ENCODE measurements at places on chromosomes 7 and 10.

DNA sequence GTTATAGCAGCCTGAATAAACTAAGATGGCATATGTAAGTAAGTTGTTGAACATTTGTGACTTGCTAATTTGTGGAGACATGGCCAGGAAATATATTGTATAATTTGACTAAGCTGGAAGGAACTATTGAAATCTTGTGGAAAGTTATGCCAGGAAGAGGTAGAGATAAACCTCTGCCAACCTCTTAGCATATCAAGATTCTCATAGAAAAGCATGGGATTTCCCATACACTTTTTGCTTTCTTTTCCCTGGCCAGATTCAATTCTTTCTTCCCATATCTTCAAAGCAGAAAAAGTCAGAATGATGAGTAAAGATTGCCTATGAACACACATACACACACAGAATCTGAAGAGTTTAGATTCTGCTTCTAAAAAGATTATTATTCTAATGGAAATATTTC lies 216.2 kb downstream of the SEMA3D start:
- DNase-seq: no peak

DNA sequence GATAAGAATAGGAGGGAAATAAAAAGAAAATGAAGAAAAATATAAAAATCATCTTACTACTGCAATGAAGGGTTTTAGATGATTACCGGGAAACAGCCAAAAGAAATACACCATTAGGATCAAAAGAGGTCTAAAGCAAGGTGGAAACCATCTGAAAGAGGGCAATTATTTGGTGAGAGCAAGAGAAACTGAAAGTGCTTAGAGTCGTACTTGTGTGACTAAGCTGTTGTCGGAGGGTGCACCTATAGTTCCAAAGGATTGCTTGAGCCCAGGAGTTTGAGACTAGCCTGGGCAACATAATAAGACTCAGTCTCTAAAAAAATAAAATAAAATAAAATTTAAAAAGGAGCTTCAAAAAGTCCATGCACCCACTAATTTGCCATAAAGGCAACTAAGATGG lies 169.5 kb downstream of the DKK1 start:
- DNase-seq: no peak

- no peak for DNase-seq
These were observed 5.5 kb downstream of the PRKAR2B start for GRCh38 chr7:107049971-107050532.

DNA sequence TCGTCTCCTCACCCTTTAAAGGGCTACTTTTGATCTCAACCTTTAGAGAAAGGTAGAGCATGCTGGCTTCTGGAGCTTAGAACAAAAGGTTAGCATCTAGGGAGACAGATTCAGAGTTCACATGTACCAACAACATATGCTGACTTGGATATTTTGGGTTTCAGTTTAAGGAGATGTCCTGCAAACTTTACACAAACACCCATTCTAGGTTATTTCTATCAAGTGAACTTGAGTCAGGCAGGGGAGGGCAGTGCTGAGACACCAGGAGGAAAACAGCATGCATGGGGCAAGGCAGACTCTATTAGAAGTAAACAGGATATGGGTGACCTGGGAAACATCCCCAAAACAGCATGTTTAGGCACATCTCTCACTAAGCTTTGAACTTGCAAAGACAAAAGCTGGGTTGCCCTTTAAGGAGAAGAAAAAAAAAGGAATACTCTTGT lies 43.8 kb downstream of the ARL4A start:
- DNase-seq: no peak

DNA sequence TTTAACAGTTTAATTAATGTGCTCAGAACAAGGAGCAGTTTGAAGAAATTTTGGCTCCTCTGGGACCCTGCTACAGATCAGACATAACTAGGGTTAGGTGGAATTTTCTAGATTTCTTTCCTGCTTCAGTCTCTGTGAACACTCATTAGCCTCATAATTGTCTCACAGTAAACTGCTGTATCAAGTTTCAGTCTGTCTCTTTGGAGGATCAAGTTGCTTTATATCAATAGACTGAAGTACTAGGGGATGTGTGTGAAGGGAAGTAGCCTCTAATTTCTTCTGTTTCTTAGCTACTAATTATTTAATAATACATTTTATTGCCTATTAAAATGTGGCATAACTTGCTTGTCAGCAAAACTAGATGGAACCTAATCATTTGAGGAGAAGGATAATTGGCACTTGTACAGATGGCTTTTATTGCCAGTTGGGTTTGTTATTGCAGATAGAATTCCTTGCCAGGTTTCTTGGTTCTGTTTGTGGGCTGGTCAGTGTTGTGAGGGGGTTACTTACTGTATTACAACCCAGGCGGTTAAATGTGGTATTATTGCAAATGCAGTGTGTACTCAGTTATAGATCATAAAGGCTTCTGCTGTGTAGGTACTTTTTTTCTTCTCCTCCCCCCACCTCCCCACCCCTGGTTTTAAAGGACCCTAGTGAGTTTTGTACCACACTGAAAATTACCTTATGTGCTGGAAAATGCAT lies 758.0 kb downstream of the AUTS2 start:
- DNase-seq: no peak

DNA sequence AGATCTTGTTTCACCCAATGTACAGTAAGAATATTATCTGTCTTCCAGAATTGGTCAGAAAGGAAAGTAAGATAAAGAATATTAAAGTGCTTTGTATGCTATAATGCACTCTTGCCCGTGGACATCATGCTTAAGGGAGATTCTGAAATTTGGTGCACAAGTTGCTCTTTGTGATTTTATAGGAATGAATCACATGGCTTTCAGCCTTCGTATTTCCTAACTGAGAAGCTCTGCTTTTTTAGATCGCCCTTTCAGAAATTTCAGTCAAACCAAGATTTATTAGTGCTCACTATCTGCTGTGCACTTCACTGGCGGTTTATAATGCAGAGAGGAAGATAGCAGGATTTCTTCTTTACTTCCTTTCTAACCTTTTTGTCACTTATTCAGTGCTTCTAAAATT lies 1248.5 kb upstream of the LRRN3 start:
- no peak for DNase-seq

GRCh38 chr7:6026820-6027311 lies 4.3 kb upstream of the ANKRD61 start:
- no peak for DNase-seq

DNA sequence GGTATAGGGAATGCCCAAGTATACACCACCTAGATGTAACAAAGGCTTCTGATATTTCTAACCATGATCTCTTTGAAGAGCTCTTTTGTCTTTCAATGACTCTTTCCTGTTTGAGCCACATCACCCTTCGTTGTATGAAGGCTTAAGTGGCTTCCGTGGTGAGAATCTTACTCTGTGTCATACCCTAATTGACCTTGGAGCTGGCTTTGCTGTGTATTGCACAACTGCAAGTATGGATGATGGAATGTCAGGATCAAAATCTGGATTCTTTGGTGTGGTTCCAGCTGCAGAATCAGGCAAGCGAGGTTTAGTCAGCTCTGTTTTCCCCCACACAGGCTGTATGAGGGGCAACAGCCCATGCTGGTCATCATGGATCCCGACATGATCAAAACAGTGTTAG lies 16.0 kb downstream of the CYP3A43 start:
- DNase-seq: no peak

DNA sequence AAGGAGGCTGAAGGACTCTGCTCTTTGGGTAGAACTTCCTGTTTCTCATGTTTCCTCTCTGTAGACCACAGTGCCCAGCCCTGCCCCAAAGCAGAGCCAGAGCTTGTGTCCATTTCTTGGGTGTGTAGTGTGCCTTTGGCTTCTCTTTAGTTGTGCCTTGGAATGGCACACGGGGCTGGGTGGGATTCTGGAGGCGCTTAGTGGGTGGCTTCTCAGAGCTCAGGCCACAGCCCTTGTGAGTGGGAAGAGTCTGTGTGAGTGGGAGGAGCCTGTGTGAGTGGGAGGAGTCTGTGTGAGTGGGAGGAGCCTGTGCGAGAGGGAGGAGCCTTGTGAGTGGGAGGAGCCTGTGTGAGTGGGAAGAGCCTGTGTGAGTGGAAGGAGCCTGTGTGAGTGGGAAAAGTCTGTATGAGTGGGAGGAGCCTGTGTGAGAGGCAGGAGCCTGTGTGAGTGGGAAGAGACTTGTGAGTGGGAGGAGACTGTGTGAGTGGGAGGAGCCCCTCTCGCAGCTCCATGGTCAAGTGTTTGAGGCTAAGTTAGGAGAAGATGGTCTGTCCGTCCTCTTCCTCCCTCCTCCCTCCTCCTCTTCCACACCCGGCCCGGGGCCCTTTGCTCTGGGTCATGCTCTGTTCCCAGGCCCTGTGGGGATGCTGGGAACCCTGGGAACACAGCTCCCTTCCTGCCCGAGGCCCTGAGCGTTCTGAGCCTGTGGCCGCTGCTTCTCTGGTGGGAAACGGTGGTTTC lies 153.0 kb downstream of the GRK5 start:
- no peak for DNase-seq

- DNase-seq: no peak
These were observed 957.0 kb upstream of the LRRTM3 start for GRCh38 chr10:65968871-65969270.

GRCh38 chr10:26857991-26858706 lies 2.6 kb downstream of the ABI1 start:
- DNase-seq: no peak

- DNase-seq: no peak
These were observed 236.4 kb upstream of the SP4 start for GRCh38 chr7:21191321-21192073.

DNA sequence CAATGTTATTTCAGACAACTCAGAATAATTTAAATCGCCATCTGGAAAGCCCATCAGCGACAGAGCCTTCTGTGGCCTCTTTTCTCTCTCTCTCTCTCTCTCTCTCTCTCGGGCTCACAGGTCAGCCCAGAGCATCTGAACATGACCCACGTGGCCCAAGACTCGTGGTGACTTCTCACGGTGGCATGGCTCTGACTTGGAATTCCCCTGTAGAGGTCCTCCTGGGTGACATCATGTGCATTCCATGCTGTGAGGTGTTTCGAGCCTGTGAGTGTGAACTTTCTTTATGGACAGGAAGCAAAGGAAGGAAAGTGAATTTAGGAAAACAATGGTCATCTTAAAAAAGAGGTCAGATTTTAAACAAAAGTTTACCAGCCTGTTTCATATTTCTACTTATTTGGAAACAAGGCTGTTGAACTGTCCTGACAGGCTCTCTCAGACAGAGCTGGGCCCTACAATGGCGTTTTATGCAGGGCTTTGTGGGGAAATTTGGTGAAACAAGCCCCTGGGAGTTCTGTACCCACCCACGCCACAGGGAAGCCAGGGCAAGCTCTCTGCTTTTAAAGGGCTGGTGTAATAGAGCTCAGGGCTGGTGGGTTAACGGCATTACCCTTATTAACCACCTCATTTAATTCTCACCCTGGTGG lies 359.7 kb upstream of the ZNF32 start:
- DNase-seq: no peak

- no peak for DNase-seq
These were observed 631 bp upstream of the PRKRIP1 start for GRCh38 chr7:102395592-102395872.

- no peak for DNase-seq
These were observed 990 bp downstream of the ZNF467 start for GRCh38 chr7:149772241-149772955.

GRCh38 chr7:68015122-68015977 lies 1018.7 kb downstream of the TYW1 start:
- DNase-seq: no peak

DNA sequence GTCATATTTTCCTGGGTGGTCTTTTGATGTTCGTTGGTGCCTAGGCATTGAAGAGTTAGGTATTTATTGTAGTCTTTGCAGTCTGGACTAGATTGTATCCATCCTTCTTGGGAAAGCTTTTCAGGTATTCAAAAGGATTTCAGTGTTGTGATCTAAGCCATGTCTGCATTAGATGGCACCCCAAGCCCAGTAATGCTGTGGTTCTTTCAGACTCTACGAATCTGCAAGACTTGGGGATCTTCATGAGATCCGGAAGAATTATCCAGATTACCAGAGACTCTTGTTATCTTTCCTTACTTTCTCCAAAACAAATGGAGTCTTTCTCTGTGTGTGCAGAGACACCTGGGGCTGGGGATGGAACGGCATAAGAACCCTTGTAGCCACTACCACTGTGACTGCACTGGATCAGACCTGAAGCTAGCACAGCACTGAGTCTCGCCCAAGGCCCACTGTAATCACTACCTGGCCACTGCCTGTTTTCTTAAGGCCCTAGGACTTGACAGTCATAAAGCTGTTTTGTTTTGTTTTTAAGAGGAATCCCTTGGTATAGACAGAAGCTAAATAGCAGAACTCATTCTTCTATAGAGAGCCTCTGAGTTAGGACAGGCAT lies 75.5 kb downstream of the MARCHF5 start:
- no peak for DNase-seq

DNA sequence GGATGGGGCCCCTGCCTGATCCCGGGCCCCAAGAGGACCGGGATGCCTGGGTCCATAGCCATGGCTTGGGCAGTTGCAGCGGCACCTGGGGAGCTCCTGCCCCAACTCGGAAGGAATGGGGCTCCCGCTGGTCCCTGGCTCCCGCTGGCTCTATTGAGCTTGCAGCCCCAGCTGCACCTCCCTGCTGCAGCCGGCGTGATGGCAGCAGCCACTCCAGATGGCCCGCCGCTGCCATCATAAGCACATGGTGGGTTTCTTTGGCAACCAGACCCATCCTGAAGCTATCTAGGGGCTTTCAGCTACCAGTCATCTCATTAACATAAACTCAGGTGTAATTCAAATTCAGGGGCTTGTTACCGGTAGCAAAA lies 11.1 kb upstream of the DNMBP start:
- DNase-seq: no peak

DNA sequence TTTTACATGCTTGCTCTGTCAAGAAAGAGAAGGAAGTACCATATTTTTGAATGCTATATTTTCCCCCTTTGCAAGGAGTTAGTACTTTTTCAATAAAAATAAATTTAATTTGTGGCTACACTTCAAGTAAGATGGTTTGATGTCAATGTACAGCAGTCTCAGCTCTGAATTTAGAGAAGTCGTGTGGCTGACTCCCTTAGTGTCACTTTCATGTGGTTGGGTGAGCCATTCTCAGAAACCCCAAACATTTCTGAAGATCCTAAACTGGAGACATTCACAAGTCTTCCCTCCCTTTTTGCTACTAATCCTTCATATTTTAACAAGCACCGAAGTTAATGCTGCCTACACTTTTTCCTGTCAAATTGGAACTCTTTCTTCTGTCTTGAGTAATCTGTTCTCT lies 244.4 kb downstream of the DYNC1I1 start:
- no peak for DNase-seq

- DNase-seq: no peak
These were observed 19.1 kb downstream of the ATXN7L1 start for GRCh38 chr7:105857009-105857952.

- DNase-seq: no peak
These were observed 36.7 kb downstream of the SPAM1 start for GRCh38 chr7:123961771-123962170.

- no peak for DNase-seq
These were observed 116.6 kb downstream of the CTTNBP2 start for GRCh38 chr7:117756586-117757085.
